Ureter (tissue), 1 donor: ENCODE measurements at places on chromosomes 2 and 18.

GRCh38 chr2:109067631-109068125 is 61.3 kb upstream of the SH3RF3 start:
- no peak for DNase-seq

DNA sequence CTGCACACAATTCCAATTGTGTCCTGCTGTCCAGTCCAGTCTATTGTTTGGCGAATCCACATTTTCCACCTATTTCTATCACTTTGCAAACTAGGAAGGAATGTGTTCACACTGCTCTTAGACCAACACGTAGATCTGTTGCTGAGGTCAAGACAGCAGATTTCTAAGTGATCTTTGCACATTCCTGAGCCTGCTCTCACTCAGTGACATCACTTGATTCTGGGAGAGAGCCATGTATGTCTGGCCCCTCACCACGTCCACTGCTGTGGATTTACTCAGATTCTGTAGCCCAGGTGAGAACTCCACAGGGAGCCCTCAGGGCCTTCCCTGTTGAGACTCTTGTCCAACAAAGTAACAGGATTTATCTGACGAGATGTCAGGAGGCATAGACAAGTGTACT is 317.2 kb downstream of the TSN start:
- DNase-seq: no peak

DNA sequence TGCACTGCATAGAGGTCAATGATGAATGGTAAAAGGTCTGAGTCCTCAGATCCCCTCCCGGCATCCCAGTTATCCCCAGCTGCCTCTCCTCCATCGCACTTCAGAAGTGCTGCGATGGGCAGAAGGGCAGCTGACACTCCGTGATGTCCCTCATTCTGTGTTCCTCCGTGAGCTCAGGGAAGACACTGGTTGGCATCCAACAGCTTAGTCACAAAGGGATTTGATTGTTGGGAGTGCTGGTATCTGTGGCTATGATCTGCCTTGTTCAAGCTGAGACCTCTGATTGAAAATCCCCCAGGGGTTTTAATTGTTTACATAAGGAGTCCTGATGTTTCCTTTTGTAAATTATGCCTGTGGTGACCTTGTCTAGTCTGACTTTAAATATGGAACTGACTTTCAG is 19.0 kb upstream of the SAG start:
- DNase-seq: no peak

GRCh38 chr2:101152272-101153076 is 1.3 kb upstream of the TBC1D8 start:
- DNase-seq: no peak

DNA sequence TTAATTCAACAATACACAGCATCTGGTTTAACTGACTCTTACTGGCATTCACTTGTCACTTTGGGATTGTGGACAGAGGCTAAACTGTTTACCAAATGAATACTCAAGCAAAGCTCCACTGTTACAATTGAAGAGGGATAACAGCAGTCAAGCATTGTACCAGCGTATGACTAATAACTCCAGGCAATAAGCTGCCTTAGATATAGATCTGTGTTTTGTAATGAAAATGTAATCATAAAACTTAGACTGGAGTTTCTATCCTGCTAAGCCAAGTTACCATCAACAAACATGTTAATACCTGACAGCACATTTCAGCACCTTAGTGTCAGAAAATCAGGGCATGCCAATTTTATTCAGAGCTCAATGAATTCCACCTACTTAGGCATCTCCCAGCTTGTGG is 889.5 kb downstream of the EPHA4 start:
- DNase-seq: no peak

DNA sequence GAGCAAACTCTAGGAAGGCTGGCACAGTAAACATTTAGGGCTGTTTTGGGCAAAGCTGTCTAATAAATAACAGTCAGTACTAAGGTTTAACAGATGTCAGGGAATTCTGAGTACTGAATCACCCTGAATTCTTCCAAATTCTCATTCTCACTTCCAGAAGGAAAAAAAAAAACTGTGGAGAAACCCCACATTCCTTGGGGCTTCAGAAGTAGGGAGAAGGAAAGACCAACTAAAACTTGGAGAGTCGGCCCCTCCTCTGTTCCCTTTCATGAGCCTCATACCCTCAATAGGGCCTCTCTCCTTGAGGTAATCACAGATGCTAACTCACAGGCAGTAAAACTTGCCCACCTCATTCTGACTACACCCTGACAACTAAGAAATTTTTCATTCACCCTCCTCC is 62.1 kb downstream of the CCDC148 start:
- no peak for DNase-seq

DNA sequence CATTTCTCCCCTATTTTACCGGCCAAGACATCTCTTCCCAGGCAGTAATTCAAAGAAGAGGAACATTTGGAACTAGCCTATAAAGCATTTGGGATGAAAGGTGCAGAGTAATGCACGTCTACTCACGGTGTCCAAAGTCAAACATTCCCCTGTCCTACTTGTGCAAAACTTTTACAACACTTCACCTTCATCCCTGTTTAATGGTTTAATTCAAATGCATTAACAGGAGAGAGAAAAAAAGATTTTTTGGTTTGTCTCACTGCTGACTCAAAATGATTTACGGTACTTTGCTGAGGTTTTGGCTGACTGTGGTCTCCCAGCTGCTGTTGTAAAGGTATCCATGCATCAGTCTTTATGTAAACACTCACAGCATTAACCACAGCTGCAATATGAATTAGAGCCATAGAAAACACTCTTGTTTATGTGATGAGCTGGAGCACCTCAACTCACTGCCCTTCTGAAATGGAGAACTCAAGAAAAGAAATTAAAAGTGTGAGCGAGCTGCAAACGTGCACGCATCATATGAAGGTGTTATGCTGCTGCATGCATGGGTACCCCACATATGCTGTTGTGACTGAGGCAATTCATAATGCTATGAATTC is 220.5 kb downstream of the PIEZO2 start:
- DNase-seq: no peak

- no peak for DNase-seq
Measured at GRCh38 chr2:204126705-204127104, 190.1 kb downstream of the ICOS start.

DNA sequence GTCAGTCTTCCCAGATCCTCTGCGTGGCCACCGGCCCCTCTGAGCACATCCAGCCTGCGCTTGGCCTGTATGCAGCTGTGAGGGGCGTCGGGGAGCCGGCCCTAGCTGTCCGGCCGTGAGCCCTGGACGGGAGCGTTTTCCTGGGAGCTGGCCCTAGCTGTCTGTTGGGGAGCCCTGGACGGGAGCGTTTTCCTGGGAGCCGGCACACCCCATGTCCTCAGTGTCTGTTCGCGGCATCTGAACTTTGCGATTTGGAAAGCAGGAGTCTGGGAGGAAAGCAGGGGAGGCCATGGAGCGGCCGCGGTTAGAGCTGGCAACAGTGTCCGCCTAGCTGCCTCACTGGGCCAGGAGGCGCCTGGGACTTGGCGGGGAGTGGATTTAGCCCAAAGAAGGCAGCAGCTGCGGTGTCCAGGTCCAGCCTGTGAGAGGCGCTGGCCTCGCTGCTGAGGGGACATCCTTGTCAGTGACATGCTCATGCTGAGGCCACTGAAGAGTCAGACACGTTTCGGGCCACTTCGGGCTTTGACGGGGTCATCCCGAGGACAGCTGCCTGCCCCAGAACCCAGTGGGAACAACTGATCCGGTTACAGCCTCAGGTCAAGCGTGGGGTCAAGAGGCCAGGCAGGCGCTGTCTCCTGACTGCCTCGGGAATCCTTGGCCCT is 75.8 kb downstream of the KCNG2 start:
- DNase-seq: no peak

DNA sequence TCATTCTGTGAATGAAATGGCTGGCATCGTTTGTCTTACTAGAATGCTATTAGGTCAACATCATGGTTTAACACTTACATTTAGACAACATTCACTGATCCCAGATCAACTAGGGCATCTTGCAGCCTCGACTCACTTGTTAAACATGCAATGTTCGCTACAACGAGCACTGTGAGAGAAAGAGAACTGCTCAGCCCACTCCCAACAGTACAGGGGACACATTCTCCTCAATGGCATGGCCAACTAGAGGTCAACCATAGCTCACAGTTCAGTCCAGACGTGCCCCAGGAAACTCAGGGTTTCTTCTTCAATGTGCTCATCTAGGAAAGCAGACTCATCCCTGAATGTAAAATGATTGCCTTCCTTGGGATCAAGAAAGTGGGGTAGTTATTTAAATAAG is 5.9 kb downstream of the WIPF1 start:
- DNase-seq: no peak

DNA sequence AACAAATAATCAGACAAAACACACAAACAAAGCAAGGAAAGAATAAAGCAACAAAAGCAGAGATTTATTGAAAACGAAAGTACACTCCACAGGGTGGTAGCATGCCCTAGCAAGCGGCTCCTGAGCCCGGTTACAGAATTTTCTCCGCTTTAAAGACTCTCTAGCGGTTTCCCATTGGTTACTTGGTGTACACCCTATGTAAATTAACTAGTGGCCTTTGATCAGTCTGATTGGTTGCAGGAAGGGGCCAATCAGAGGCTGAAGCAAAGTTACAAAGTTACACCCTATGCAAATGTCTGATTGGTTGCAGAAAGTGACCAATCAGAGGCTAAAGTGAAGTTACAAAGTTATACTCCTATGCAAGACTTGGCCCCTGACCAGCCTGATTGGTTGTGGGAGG is 242.9 kb downstream of the LDLRAD4 start:
- DNase-seq: no peak

GRCh38 chr2:241811201-241811951 is 2.4 kb downstream of the NEU4 start:
- DNase-seq: no peak

DNA sequence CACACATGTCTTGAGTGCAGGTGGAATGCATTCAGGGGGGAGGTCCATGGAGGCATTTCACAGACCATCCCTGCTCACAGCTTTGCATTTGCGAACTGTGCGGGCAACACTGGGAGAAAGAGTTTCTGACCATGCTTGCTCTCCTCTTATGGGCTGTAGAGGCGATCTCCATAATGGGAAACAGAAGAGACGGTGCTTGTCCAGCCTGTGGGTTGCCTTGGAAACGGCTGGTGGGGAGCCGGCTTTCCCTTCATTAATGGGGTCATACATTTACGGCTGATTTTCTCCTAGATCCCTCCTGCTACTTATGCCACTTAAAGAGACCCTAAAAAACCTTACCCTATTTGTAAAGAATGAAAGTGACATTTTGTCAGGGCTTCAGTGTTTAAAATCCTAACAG is 147.4 kb downstream of the SOX11 start:
- DNase-seq: no peak

GRCh38 chr2:236616624-236617023 is 47.0 kb downstream of the ACKR3 start:
- DNase-seq: no peak

GRCh38 chr2:1936427-1936980 is 192.2 kb upstream of the PXDN start:
- DNase-seq: no peak

- peak; percentile 59 for DNase-seq
Measured at GRCh38 chr2:172556284-172557033, 569 bp downstream of the PDK1 start.
